Fibroblast of lung (primary cell): ENCODE measurements at places on chromosomes 7 and 10. TPM values are rescaled to one million over a fixed set of nuclear protein-coding genes. Genes with fewer than 3 reads are reported as not detected.

Gene BICC1
- total RNA-seq = 62.7 and 64.7 TPM in 2 replicates

Gene NKX1-2
- not detected in 2 replicates for total RNA-seq

Gene NCF1
- under 0.01 TPM in 1 of 2 replicates, not detected in the other for total RNA-seq

Gene COPS6
- 43.1 and 71.0 TPM in 2 replicates for total RNA-seq

Gene STN1
- 27.0 and 36.5 TPM in 2 replicates for total RNA-seq

Gene CPVL
- total RNA-seq = 0.17 and 0.51 TPM in 2 replicates

DNA sequence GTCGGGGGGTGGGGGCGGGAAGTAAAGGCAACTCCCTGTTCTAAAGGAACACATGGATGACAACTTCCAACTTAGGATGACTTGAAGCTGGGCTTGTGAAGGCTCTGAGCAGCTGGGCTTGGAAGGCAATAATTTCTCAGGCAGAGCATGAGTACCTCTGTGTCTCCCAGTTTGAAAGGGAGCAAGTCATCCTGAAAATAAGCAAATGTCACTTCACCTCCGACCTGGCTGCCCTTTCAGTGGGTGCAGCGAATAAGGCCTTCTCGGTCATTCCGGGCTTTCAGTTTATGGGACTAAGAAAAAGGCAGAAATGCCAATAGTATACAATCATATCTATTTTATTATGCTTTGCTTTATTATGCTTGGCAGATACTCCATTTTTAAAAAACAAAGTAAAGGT lies 15.3 kb upstream of the ADAMTS14 start:
- DNase-seq = no peak
- no peaks in the 10 kb centered on the region for H3K27me3 ChIP-seq
- no peak overlapping the region for H3K4me3 ChIP-seq
- H3K4me1 ChIP-seq = peaks cover 34% of the 10 kb centered on the region

DNA sequence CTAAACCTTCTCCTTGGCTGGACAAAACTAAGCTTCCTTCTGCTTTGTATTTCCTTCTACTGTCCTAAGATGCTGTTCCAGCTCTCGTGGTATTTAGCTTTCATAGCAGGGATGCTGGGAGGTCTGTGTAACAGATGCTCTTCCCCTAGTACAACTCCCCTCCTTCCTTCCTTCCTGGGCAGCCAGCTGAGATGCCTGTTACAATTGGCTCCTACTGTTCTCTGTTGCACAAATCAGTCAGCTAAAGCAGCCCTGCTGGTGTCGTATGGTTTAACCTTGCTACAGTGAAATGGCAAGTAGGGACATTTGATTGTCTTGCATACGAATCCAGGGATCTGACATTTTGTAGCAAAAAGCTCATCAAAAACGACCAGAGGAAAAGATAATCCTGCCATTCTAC lies 143.8 kb downstream of the ARHGAP21 start:
- no peak overlapping the region for H3K27ac ChIP-seq
- no peaks in the 10 kb centered on the region for H3K27me3 ChIP-seq
- no peak overlapping the region for H3K4me3 ChIP-seq
- H3K36me3 ChIP-seq = no peaks in the 10 kb centered on the region
- DNase-seq = no peak

- no peak overlapping the region for H3K27ac ChIP-seq
- no peak for DNase-seq
- H3K36me3 ChIP-seq = no peaks in the 10 kb centered on the region
- H3K4me1 ChIP-seq = peaks cover 6% of the 10 kb centered on the region
- no peak overlapping the region for H3K4me3 ChIP-seq
These were observed 2.9 kb upstream of the CDK14 start for GRCh38 chr7:90593205-90593604.

DNA sequence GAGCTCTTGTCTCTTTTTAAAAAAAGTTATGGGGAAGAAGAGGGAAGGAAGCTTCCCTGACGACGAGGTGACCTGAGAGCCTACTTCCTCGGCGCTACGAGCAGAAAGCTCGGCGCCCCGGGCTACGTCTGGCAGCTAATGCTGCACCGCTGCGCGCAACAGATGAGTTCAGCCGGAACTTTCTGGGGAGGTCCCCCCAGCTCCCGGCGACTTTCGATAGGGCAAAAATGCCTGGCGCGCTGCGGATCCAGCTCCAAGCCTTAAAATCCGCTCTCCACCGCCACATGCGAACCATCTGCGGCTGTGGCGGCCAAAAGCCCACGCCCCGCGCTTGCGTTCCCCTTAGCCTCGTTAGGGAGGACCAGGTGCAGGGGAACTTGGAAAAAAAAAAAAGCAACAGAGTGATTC lies 621 bp downstream of the P4HA1 start:
- DNase-seq = peak; percentile 67
- H3K27me3 ChIP-seq = no peaks in the 10 kb centered on the region
- H3K27ac ChIP-seq = peak overlapping the region; percentile 67

DNA sequence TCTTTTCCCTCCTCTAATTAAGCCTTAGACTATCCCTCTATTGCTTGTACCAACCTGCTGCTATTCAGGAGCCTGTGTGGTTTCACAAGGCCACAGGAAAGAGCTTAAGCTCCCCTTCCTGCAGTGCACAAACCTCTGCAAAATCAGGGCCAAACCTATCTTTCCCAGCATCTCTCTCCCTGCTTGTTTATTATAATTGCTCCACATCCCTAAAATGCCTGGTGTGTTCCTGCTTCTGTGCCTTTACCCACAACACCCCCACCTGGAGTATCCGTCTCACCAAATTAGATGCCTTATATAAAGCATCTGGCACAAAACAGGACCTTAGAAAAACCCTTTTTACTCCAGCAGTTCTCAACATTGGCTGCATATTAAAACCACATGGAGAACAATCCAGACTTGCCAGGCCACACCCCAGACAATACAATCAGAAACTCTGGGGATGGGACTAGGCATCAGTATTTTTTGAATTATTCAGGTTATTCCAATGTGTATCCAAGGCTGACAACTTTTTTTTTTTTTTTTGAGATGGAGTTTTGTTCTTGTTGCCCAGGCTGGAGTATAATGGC lies 16.7 kb downstream of the SEC31B start:
- no peaks in the 10 kb centered on the region for H3K36me3 ChIP-seq
- DNase-seq = no peak
- H3K27ac ChIP-seq = no peak overlapping the region
- no peak overlapping the region for H3K4me3 ChIP-seq

DNA sequence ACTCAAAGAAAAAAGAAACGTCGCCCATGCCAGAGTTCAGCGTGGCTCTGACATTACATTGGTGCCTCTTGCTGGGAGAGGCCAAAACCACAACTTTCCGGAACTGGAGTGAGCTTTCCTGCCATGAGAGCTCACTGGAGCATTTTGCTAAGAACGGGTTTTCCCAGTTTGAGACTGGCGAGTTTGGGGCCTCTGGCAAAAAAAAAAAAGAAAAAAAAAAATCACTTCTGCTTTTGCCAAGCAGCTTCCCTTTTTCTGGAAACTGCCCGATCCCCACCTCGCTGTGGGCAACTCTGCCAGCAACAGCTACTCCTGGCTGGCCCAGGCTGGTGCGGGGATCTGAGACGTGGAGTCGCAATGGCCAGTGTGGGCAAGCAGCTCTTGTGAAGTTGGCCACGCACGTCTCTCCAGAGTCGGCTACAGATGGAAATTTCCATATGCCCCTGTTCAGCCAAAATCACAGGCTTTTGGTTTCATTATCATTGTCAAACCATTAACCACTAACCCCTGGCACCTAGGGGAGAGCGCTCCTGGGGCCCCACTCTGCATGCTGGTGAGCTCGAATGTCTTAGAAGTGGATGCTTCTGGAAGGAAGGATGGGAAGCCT lies 25.7 kb downstream of the PRKAG2 start:
- DNase-seq = no peak
- no peaks in the 10 kb centered on the region for H3K4me1 ChIP-seq
- H3K27ac ChIP-seq = no peak overlapping the region
- H3K36me3 ChIP-seq = no peaks in the 10 kb centered on the region
- H3K27me3 ChIP-seq = peaks cover 3% of the 10 kb centered on the region

DNA sequence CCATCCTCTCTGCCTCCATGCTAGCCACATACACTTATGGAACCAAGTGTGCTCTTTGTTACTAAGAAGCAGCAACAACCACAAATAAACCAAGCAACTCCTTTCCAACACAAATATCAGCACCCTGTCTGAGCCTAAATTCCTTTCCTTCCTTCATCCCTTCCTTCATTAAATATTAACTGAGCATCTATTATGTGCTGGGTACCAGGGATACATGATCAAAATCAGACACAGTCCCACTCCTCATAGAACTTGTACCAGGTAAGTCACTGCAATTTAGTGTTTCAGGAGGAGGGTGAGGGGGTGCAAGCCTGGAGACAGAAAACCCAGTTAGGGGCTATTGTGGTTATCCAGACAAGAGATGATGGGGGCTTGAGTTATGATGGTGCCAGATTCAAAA lies 10.8 kb downstream of the CREB5 start:
- no peak overlapping the region for H3K4me3 ChIP-seq
- no peaks in the 10 kb centered on the region for H3K4me1 ChIP-seq
- DNase-seq = no peak

GRCh38 chr7:72337390-72338167 lies 74.6 kb downstream of the CALN1 start:
- no peaks in the 10 kb centered on the region for H3K4me1 ChIP-seq
- no peaks in the 10 kb centered on the region for H3K36me3 ChIP-seq
- no peak overlapping the region for H3K27ac ChIP-seq

- H3K27me3 ChIP-seq = no peaks in the 10 kb centered on the region
- peaks cover 9% of the 10 kb centered on the region for H3K36me3 ChIP-seq
- DNase-seq = peak; percentile 74
- H3K4me1 ChIP-seq = no peaks in the 10 kb centered on the region
These were observed 175.8 kb downstream of the TNS3 start for GRCh38 chr7:47405921-47406800.

GRCh38 chr10:126504063-126504760 lies 115.9 kb upstream of the ADAM12 start:
- peaks cover 15% of the 10 kb centered on the region for H3K4me1 ChIP-seq
- peak; percentile 76 for DNase-seq
- H3K4me3 ChIP-seq = no peak overlapping the region
- H3K27me3 ChIP-seq = no peaks in the 10 kb centered on the region

DNA sequence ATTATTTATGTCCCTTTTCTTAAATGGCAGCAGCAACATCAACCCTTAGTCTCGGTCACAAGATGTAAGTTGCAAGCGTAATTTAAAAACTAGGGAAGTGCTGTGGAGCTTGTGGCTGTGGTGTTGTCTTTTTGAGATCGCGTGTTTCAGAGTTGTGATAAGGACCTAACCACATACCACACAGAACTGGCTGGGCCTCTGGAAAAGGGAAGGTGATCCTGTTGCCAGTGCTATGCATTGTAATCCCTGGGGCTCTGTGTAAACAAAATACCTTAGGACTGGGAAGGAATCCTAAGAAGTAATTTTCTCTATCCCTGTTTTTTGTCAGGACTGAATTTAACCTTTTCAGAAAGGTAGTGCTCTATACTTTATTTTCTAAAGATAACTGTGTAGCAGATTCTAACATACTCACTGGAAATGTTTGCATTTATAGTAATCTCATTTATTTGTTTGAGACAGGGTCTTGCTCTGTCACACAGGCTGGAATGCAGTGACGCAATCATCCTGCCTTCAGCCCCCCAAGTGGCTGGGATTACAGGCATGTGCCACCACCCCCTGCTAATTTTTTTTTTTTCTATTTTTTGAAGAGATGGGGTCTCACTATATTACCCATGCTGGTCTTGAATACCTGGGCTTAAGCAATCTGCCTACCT lies 60.4 kb downstream of the INPP5F start:
- no peaks in the 10 kb centered on the region for H3K27me3 ChIP-seq
- H3K4me1 ChIP-seq = no peaks in the 10 kb centered on the region
- no peaks in the 10 kb centered on the region for H3K36me3 ChIP-seq
- peak; percentile 91 for DNase-seq
- no peak overlapping the region for H3K4me3 ChIP-seq
- H3K27ac ChIP-seq = no peak overlapping the region

DNA sequence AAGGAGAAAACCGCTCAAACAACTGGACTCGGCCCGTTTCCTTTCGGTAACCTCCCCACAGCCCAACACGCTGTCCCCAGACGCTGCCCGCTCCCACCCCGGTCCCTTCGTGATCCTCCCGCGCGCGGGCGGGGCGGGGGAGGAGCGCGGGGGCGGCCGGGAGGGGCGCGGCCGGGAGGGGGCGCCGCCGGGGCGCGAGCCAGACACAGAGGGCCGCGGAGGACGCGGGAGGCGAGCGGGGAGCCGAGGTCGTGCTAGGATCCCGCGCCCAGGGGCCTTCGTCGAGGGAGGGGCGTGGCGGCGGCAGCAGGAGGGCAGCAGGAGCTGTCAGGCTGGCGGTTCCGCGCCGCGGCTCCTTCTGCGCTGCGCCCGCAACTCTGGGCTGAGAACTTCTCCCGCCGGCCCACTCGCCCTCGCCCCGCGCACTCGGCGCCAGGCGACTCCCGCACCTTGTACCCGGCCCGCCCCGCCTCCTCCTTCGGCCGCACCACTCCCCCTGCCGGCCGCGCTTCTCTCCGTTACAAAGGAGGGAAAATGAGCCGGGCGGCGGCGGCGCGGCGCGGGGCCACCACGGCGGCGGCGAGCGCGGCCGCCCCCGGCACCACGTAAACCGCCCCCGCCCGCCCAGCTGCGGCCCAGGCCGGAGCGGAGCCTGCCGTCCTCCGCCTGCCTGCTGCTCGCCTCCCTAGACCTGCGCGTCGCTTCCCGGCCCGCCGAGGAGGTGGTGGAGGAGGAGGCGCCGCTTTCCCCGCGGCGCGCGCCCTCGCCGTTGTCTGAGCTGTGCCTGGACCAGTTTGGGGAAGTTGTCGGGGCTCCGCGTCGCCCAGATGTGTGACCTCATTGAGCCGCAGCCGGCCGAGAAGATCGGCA lies at the start of gene CDK14:
CDK14 (plus strand) TSS at position 521 of the 870 bp plus-strand sequence; CDS start at position 828, 307 bp downstream.
- DNase-seq = peak; percentile 67
- no peaks in the 10 kb centered on the region for H3K27me3 ChIP-seq
- H3K4me3 ChIP-seq = peak within 1 kb of the TSS; percentile 78
- no peaks in the 10 kb centered on the region for H3K36me3 ChIP-seq
- H3K27ac ChIP-seq = peak within 1 kb of the TSS; percentile 88

DNA sequence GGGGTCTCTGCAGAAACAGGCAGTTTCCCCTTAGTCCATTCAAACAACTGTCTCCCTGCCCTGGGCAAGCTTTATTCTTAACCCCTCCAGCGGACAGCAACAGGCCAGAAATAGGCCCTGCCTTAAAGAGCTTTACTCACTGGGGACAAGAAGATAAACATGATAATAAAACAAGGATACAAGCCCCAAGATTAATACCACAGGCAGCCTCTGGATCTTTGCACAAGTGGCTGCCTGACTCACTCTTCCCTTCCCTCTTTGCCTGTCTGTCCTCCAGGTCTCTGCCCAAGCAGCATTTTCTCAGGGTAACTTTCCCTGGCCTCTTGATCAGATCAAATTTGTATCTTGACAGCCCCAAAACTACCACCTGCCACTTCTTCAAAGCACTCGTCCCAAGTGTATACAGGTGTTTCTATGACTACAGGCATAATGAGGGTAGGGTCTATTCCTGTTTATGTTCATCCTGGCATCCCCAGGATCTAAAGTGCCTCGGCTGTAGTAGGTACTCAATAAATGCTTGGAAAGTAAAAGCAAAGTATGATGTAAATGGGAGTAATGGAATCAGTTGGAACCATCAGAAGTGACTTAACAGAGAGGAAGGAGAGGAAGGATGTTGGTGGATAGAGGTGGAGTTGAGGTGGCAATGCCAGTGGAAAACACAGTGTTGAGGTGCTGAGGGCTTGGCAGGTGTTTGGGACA lies 7.0 kb upstream of the CAMK2G start:
- peaks cover 2% of the 10 kb centered on the region for H3K4me1 ChIP-seq
- no peak overlapping the region for H3K27ac ChIP-seq
- no peak for DNase-seq
- no peak overlapping the region for H3K4me3 ChIP-seq
- no peaks in the 10 kb centered on the region for H3K36me3 ChIP-seq
